ENCODE measurements at places on chromosomes 1 and 21.

DNA sequence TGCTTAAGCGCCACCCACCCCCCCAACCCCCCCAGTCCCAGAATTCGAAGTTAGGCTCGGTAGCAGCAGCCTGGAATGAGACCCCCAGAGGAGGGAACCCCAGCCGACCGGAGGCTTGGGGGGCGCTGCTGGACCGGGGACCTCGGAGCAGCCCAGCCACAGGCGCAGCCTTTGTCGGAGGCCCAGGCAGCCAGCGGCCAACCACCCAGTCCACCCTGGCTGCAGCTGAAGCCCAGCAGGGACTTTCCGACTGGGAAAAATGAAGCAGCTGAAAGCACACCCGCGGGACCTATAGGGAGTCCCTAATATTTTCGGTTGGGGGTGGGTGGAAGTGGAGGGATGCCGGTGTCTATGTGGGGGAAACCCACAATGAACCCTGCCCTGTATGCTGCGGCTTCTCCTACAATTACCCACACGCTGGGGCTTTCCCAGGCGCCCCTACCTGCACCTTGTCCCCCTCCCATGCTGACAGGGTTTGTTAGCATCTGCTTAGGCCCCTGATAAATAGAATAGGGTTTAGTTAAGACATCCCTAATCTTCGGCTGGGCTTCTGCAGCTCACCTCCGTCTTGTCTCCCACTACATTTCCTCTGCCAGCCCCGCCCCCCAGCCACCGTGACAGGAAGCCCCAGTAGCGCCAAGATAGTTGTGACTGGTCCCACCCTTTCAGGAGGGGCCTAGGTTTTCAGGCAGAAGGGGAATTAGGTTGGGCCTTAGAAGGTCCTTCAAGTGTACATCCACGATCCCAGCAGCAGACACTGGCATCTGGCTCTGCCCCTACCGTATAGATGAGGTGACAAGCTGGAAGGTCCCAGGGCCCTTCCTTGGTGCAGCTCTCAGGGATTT lies 838 bp downstream of the CCDC28B start:
- DNase-seq, result no peak

- DNase-seq, result no peak
Measured at GRCh38 chr1:53655931-53656746, 82.8 kb downstream of the GLIS1 start.

GRCh38 chr1:81547261-81547911 lies 253.3 kb upstream of the ADGRL2 start:
- no peak for DNase-seq

DNA sequence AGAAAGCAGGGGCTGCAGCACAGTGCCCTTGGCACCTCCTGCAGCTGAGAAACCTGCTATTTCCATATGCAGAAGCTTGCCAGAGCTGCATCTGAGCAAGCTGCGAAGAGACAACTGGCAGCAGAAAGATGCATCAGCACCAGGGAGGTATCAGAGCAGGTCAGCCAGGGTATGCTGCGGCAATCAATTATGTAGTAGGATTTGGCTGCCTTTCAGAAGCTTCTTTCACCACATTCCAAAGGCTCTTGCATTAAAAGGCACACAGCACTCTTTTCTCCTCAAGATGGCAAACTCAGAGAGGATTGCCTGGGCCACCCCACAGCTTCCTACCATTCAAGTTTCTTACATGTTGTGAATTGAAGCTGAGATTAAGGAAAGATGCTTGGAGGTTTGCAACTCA lies 47.6 kb upstream of the RAP1A start:
- no peak for DNase-seq
